ENCODE measurements at places on chromosomes 3 and 15. TPM values are rescaled to one million over a fixed set of nuclear protein-coding genes. Genes with fewer than 3 reads are reported as not detected.

The EPHB1 gene
- total RNA-seq, result 0.73 TPM

The FSD2 gene
- total RNA-seq, result not detected

The ALDH1A3 gene
- 666 TPM for total RNA-seq

The MEGF11 gene
- 0.09 TPM for total RNA-seq

The GOLGA6L7 gene
- not detected for total RNA-seq

The NUDT16 gene
- total RNA-seq, result 43.3 TPM

The ATP2C1 gene
- total RNA-seq, result 267 TPM

The AHSG gene
- 0.24 TPM for total RNA-seq

The ATP2B2 gene
- total RNA-seq, result not detected

The TBCCD1 gene
- total RNA-seq, result 25.1 TPM

The SLC28A1 gene
- 0.17 TPM for total RNA-seq

The ISLR2 gene
- not detected for total RNA-seq

The SLC49A4 gene
- total RNA-seq, result 16.1 TPM

The LDHAL6B gene
- total RNA-seq, result not detected

The BAHD1 gene
- 17.2 TPM for total RNA-seq

The AGTR1 gene
- total RNA-seq, result not detected

All from Calu3 (cell line).